ENCODE measurements at places on chromosomes 3 and 15. TPM values are rescaled to one million over a fixed set of nuclear protein-coding genes. Genes with fewer than 3 reads are reported as not detected.

The FBXW12 gene
- total RNA-seq, result 0.14 TPM

DNA sequence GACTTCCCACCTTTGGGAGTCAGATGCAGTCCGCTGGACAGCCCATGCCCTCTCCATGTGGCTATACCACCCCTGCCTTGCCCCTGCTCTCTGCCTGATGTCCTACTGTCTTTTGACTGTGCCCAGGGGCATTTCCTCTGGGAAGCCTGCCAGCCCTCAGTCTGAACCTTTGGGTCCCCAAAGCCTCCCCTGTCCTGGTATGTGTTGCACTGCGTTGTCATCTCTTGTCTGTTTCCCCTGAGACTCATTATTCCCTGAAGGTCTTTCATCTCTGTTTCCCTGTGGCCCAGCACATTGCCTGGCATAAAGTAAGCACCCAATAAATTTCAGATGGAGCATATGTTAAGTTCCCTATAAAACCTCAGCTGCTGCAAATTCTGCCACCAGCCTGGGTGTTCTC lies 236.6 kb upstream of the CTDSPL start:
- no peak for DNase-seq

- DNase-seq, result peak; percentile 63
Measured at GRCh38 chr3:11272906-11273574, 843 bp downstream of the ATG7 start.

The KIF15 gene
- 26.5 TPM for total RNA-seq

The ARGFX gene
- not detected for total RNA-seq

The SNUPN gene
- total RNA-seq, result 33.7 TPM

- DNase-seq, result no peak
Measured at GRCh38 chr3:196499061-196499460, 4.5 kb downstream of the RNF168 start.

GRCh38 chr3:171149526-171150116 lies 123.1 kb upstream of the SLC2A2 start:
- peak; percentile 43 for DNase-seq

DNA sequence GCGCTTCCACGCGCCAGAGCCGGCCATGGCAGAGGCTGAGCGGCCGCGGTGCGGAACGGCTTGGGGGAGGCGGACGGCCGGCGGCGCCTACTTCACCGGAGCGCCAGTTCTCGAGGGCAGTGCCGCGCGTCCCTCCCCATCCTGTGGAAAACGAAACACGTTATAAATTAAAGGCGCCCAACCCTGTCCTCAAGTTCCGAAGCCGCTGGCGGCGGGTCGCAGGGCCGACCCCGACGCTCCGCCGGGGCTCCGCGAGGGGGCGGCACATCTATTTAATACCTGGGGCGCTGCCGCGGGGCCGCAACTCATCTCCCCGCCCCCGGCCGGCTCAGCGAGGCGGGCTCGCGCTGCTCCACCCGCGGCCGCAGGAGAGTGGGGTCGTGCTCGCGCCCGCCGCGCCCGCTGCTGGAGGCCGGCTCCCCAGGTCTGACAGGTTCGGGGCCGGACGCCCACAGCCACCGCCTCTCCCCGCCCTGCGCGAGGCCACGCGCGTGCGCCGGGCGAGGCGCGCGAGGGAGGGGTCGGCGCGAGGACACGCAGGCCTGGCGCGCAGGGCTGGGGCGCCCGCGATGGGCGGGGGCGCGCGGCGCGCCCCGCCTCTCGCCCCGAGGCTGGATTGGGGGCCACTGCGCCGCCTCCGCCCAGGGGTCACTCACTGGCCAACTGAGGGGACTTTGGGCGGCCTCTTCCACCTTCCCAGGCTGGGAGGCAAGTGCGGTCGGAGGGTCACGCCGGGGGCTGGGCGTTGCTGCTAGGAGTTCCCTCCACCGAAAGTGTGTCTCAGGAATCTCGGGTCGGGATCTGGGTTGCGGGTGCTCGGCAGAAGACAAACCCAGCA lies at the start of gene SLC30A4:
Gene SLC30A4, minus strand, starts transcription at position 428 of the 838 bp plus-strand sequence. Its CDS starts 401 bp downstream, at position 27.
- DNase-seq, result peak; percentile 92

The IQSEC1 gene
- total RNA-seq, result 22.5 TPM

GRCh38 chr15:52800828-52801747 lies 11.0 kb upstream of the ONECUT1 start:
- DNase-seq, result no peak

GRCh38 chr15:78195735-78196201 lies 38.6 kb downstream of the ACSBG1 start:
- peak; percentile 85 for DNase-seq

DNA sequence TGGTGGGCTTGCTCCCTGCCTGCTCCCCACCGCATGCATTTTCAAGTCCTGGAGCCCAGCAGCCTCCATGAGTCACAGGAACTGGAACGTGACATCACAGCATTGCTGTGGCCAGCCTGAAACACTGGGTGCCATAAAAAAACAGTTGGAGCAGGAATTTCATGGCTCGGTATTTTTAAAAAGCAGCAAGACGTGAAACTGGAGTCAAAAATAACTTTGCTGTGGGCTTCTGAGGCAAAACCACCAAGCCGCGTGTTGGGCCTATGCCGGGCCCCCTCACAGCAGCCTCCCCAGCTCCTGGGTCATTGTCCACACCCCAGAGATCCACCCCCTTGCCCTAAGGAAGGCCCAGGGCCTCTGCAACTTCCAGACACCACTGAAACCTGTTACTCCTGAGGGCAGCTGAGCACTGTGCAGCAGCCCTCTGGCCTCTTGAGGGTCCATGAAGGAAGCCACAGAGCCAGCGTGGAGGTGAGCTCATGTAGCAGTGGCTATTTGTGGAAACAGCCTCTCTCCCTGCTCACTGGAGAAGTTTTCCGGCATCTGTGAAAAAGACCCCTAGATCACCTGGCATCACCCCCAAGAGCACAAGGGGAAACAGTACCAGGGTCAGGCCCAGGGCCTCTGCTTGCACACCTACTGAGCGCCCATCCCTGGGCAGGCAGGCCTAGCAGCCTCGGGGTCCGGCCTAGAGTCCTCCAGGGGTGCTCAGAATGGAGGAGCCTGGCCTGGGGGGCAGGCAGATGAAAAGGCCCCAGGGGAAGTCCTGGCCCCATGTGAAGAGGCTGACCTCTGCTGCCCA lies 34.0 kb upstream of the DUSP7 start:
- no peak for DNase-seq
